ENCODE measurements at places on chromosomes 12 and 14.

- no peak overlapping the region for H3K27ac ChIP-seq
- DNase-seq = no peak
- H3K4me3 ChIP-seq = no peak overlapping the region
- H3K36me3 ChIP-seq = no peaks in the 10 kb centered on the region
- no peaks in the 10 kb centered on the region for H3K27me3 ChIP-seq
- H3K4me1 ChIP-seq = no peaks in the 10 kb centered on the region
Observed at GRCh38 chr12:46635818-46636217, 190.0 kb downstream of the SLC38A4 start.

GRCh38 chr12:106985479-106985878 is 1.5 kb downstream of the MTERF2 start:
- no peak for DNase-seq
- peaks cover 10% of the 10 kb centered on the region for H3K4me1 ChIP-seq
- H3K36me3 ChIP-seq = peaks cover 2% of the 10 kb centered on the region
- no peak overlapping the region for H3K27ac ChIP-seq

GRCh38 chr12:108332791-108333382 is 6.2 kb downstream of the CMKLR1 start:
- H3K27ac ChIP-seq = peak overlapping the region; percentile 87
- H3K36me3 ChIP-seq = peaks cover 5% of the 10 kb centered on the region
- no peaks in the 10 kb centered on the region for H3K27me3 ChIP-seq
- peak; percentile 43 for DNase-seq

- no peaks in the 10 kb centered on the region for H3K4me1 ChIP-seq
- no peak for DNase-seq
- H3K27ac ChIP-seq = no peak overlapping the region
- no peaks in the 10 kb centered on the region for H3K27me3 ChIP-seq
Observed at GRCh38 chr12:97324471-97324870, 138.1 kb upstream of the RMST start.

- H3K27me3 ChIP-seq = no peaks in the 10 kb centered on the region
- no peak for DNase-seq
- no peak overlapping the region for H3K4me3 ChIP-seq
Observed at GRCh38 chr12:63353559-63353958, 202.6 kb upstream of the AVPR1A start.

All from natural killer cell (primary cell).